ENCODE measurements at places on chromosomes 1 and 21.

- DNase-seq = no peak
Observed at GRCh38 chr1:186943891-186944686, 115.3 kb downstream of the PLA2G4A start.

DNA sequence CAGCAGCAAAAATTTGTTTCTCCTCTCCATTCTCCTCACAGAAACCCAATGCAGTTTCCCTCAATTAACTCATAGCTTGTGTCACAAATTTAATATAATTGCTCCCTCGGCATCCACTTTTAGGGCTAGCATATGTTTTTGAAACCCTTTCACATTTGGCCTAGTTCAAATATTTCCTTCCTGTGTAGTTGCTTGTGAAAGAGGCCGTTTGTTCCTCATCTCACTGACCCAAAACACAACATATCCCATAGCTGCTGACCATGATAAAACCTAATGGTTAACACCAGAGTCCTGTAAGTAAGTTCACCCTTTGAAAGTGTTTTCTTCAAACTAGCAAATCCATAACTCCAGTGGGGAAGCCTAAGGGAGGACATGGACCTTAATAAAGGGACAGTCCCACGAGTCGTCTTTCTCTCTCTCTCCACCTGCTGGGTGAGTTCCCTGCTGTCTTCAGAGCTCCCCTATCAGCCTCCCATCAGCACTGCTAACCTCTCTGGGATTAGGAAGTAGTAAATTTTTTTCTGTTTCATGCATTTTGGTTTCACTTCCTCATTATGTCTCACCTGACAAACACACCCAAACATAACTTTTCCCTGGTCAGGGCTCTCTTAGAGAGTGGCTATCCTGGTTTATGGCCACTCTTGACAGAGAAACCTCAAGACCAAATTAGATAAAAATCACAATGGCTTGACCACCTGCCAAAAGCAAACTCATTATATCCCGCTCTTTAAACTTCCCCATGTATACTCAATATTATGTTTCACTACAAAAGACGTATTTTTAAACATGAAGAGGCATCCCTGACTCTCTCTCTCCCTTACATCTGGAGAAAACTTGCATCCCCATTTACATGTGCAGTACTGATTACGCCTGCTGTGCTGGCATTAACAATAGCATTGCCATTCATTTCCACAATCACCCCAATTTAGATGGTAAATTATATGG, 177.7 kb upstream of the HP1BP3 start:
- DNase-seq = peak; percentile 66

- DNase-seq = no peak
Observed at GRCh38 chr1:213523781-213524398, 463.9 kb upstream of the PROX1 start.

- no peak for DNase-seq
Observed at GRCh38 chr1:187471555-187471954, 642.8 kb downstream of the PLA2G4A start.

- DNase-seq = no peak
Observed at GRCh38 chr1:157653494-157653873, 47.1 kb downstream of the FCRL3 start.

DNA sequence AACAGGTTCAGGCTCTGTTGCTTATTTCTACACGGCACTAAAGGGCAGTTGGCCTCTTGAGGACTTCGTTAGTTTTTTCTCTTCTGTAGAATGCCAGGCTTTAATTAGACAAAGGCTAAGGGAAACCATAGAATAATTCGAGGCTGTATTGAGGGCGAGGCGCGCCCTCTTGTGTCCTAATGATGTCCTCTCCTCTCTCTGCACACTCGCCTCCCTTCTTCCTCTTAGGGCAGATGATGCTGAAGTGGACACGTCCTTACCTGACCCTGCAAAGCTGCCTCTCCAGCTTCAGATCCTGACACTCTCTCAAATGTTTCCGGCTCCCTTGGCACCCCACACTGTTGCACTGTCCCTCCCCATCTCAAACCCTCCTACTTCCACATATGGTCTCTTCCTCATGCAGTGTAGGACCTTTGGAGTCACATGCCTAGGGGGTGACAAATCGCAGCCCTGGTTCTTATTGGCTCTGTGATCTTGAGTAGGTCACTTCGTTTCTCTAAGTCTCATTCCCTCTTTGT, 1.9 kb upstream of the ZSCAN20 start:
- DNase-seq = peak; percentile 78

DNA sequence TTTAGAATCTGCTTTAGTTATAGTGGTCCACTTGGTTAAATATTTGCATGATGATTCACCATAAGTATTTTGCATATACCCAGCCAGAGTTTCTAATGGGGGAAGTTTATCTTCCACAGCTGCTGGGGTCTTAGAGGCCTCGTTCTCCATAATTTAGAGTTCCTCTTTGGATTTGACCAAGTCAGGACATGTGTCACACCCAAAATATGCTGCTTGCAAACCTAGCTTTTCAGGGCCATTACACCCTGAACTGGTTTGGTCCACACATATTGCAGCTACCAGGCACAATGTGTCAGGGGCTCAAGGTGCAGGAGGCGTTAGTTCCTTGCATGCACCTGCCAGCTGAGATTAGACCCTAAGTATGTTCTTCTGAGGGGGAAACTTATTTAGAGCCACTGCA, 17.1 kb upstream of the FMO4 start:
- DNase-seq = no peak

DNA sequence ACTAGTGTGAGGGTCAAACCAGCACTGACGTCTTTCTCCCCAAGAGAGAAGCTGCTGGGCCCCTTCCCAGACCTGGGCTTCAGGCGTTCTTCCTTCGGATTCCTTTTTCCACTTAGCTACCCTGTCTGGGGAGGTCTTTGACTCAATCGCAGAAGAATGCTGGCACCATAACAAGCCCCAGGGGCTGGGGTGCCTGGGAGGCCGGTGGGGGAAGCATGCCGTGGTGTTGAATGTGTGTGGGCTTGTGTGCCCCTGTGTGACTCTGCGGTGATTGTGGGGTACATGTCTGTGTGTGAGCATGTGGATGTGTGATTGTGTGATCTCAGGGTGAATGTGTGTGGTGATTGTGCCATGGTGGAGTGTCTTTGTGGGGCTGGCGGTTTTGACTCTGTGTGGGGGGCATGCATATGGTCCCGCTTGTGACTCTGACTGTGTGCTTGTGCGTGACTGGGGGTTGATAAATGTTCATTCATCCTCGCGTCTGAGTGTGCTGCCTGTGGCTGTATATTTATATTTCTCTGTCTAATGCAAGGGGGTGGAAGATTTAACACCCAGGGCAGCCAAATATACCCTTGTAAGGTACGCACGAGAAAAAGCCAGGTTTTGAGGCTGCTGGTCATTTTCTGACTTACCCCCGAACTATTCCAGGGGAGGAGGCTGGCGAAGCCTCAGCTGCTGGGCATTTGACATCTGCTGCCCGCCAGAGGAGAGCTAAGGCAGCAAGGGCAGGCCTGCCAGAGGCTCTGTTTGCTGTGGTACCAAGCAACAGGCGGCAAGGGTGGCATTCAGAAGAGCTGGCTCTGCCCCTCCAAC, 1.1 kb upstream of the SYNC start:
- no peak for DNase-seq

DNA sequence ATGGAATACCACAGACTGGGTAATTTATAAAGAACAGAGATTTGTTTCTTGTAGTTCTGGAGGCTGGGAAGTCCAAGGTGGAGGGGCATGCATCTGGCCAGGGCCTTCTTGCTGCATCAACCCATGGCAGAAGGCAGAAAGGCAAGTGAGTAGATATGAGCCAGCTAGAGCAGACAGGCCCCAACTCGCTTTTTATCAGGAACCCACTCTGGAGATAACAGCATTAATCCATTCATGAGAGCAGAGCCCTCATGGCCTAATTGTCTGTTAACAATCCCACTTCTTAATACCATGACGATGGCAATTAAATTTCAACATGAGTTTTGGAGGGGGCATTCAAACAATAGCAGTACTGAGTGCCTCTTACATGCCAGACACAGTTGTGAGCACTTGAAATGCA, 87.2 kb upstream of the SOX13 start:
- no peak for DNase-seq

DNA sequence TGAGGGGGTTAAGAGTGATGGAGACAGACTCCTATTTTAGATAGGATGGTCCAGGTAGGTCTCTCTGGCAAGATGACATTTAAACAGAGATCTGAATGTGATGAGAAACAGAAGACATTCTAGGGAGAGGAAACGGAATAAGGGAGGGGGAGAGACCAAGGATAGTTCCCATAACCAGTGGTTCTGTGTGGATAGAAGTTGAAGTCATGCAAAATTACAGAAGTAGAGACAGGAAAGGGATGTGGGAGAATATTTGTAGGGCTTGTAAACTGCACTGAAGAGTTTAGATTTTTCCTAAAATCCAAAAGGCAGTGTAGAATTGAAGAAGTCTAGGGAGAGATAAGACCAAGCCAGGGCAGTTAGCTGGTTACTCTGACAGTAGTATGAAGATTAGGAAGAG, 200.6 kb downstream of the GRIK1 start:
- no peak for DNase-seq

GRCh38 chr1:12420171-12420570, 190.3 kb downstream of the VPS13D start:
- DNase-seq = no peak

GRCh38 chr1:184959626-184960025, 14.7 kb downstream of the NIBAN1 start:
- DNase-seq = no peak

GRCh38 chr1:238681021-238681420, 705.3 kb upstream of the CHRM3 start:
- no peak for DNase-seq

GRCh38 chr1:62891956-62892562, 108.1 kb downstream of the ATG4C start:
- DNase-seq = no peak

GRCh38 chr1:27570356-27570755, 33.6 kb downstream of the AHDC1 start:
- no peak for DNase-seq

DNA sequence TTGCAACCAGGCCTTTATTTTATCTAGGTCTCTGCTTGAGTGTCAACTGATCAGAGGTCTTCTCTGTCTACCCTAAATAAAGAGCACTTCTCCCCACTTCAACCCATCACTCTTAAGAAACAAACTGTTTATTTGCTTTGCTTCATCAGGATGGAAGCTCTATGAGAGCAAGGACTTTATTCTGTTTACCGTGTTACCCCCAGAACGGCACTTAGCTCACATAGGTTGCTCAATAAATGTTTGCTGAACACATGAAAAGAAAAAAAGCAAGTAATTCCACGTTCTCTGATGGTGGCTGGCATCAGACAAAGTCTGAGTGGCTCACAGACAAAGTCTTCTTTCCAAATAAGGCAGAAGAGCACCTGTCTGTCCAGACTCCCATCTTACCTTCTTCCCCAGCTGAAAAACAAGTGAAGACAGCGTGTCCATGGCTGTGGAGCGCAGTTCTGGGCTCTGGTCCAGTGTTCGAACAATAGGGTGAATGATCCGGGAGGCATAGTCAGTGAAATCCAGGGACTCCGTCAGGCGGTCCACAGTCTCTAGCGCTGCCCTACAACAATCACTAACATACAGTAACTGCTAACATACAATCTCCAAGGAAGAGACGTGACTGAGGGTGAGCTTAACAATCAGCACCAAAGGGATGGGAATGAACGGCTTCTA, 22.9 kb downstream of the ANGPTL7 start:
- DNase-seq = no peak

DNA sequence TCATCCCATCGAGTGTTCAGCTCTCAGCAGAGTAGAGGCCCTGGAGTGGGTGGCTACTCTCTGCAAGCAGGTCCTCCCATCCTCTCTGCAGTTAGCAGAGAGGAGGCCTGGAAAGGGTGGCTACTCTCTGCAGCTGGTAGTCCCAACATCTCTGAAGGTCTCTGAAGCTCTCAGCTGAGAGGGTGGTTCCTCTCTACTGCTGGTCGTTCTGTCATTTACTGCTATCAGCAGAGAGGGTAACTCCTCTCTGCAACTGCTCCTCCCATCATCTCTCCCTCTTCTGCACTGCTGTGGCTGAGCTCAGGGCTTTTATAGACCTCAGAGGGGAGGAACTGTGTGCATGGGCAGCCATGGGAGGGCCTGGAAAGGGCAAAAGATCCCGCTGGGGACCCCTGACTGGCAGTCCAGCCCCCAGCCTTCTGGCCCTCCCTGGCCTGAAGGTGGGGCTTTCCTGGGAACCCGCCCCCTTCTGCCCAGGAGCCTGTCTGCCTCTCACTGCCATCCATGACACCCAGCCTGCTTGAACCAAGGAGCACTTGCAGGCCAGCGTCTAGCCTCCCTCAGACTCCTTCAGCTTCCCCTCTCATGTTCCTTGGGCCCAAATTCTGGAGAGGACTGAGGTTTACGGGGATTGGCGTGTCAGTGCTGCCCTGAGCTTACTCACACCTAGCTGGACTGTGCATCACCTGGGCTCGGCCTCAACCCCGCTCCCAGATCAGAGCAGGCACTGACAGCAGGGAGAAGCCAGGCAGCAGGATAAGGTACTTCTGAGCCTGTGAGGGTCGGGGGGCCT, 898.3 kb upstream of the NEGR1 start:
- DNase-seq = no peak

GRCh38 chr1:24308365-24309015, 10.7 kb upstream of the GRHL3 start:
- no peak for DNase-seq

- DNase-seq = no peak
Observed at GRCh38 chr1:240068961-240069360, 22.7 kb upstream of the FMN2 start.

- no peak for DNase-seq
Observed at GRCh38 chr1:203937678-203938330, 76.4 kb downstream of the SNRPE start.

- DNase-seq = no peak
Observed at GRCh38 chr21:42564561-42564971, 50.9 kb downstream of the SLC37A1 start.

- no peak for DNase-seq
Observed at GRCh38 chr1:194755241-194755994, 1569.0 kb upstream of the B3GALT2 start.

- no peak for DNase-seq
Observed at GRCh38 chr1:153430166-153430553, 13.8 kb downstream of the S100A7A start.

- peak; percentile 18 for DNase-seq
Observed at GRCh38 chr21:32096411-32096810, 182.4 kb downstream of the MIS18A start.

- DNase-seq = no peak
Observed at GRCh38 chr1:115839029-115839678, 1.8 kb downstream of the NHLH2 start.

GRCh38 chr1:17128361-17128760, 9.1 kb upstream of the PADI2 start:
- peak; percentile 64 for DNase-seq

DNA sequence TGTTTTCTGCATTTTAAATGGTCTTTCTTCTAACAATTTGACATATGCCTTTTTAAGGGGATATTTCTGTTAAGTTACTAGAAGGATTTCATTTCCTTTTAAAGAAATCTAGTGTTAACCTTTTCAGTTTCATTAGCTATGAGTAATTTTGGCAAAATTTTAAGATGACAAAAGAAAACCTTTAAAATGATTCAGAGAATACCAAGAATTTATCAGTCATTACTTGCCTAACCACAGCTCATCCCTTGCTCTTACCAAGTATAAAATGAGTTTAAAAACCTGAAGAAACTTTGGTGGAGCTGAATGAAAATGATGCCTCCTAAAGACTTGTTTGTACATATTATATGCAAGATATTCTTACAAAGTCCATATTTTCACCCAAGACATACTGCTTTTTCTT, 101.7 kb downstream of the NEK7 start:
- DNase-seq = no peak

GRCh38 chr1:217196616-217197015, 434.3 kb downstream of the GPATCH2 start:
- no peak for DNase-seq

- no peak for DNase-seq
Observed at GRCh38 chr1:159598196-159598595, 10.6 kb downstream of the APCS start.

- DNase-seq = no peak
Observed at GRCh38 chr1:89980605-89981004, 14.3 kb upstream of the ZNF326 start.

- DNase-seq = no peak
Observed at GRCh38 chr1:3898994-3899753, 898 bp downstream of the C1orf174 start.
